GM04504 (cell line): ENCODE measurements at places on chromosomes 3 and 15.

DNA sequence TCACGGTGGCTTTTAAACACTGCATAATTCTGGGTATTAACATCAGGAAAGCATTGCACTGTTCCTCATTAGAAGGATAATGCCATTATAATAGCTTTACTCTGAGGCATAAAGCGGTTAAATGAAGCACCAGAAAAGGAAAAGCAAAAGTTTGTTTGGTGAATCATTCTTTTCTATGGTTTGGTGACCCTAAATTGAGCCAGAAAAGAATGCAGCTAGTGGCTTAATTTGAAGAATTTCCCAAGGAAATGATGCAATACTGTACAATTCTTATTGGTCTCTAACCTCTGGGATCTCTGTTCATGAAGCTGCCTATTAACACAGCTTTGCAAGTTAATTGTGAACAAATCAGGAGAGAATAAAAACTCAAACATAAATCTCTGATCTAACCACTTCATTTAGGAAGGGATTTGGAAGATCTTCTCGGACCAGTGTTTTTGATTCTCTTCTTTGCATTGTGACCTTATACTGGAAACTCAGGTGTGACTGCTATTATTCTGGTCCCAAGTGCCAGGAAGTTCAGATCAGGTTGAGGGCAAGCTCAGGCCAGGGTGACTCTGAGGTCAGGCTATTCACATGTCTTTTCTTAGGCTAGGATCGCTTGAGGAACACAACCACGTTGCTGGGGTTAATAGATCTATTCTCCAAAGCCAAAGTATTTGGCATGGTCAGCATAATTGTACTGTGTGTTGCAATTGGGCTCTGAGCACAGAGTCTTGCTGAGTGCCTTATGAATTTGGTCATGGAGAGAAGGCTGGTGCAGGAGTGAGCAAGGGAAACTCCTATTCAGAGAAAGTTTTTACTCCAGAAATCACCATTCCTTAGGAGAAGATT lies 11.3 kb upstream of the DLG1 start:
- DNase-seq: peak; percentile 94

DNA sequence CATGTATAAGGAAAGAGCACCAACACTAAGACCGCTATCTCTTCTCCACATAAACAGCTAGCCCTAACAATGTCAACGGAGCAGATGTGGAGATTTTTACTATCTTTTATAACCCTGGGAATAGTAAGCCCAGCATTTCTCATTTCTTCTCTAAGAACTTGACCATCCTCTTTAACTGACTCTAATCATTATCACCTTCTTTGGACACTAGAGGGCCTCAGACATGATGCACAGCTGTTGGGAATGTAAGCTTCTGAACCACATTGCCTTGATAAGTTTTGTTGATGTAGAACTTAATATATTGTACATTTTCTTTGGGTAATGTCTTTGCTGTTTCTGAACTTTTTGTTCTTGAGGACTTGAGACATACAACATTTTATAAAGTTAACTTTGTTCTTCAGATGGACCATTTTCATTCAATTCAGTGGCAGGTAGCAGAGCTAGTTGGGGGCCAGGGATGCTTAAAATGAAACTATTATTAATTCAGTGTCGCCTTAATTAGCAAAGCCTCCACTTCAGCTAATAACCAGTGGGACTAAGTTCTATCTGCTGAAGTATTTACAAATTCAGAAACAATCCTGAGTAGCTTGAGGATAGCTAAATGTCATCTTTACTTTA lies 9.6 kb upstream of the TAGLN3 start:
- no peak for DNase-seq

- no peak for DNase-seq
These were observed 35.9 kb downstream of the NR1I2 start for GRCh38 chr3:119817583-119818363.

GRCh38 chr15:59259137-59259943 lies 52.7 kb downstream of the LDHAL6B start:
- no peak for DNase-seq

DNA sequence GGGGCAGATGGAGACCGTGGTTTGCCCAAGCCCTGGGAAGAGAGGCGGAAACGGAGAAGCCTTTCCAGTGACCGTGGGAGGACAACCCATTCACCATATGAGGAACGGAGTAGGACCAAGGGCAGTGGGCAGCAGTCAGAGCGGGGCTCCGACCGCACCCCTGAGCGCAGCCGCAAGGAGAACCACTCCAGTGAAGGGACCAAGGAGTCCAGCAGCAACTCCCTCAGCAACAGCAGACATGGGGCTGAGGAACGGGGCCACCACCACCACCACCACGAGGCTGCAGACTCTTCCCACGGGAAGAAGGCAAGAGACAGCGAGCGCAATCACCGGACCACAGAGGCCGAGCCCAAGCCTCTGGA lies 2.0 kb downstream of the RBM15B start:
- no peak for DNase-seq

DNA sequence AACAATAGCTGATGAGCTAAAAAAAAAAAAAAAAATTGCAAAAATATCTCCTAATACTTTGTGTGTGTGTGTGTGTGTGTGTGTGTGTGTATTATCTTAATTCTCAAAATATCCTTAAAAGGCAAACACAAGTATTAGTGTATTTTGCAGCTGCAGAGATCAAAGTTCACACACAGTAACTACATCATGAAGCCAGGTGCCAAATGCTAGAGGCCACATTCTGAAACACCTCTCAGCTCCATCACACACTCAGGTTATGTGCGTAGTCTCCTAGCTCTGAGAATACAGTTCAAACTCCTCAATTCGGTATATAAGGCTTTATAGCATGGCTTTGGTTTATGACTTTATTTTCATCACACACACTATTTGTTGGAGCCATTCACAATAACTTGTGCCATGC lies 33.5 kb upstream of the PPARG start:
- DNase-seq: no peak

GRCh38 chr3:184734903-184735701 lies 23.2 kb upstream of the MAGEF1 start:
- no peak for DNase-seq

GRCh38 chr3:71035886-71036285 lies 547.6 kb downstream of the FOXP1 start:
- no peak for DNase-seq

GRCh38 chr3:161187046-161187445 lies 34.1 kb upstream of the NMD3 start:
- no peak for DNase-seq

DNA sequence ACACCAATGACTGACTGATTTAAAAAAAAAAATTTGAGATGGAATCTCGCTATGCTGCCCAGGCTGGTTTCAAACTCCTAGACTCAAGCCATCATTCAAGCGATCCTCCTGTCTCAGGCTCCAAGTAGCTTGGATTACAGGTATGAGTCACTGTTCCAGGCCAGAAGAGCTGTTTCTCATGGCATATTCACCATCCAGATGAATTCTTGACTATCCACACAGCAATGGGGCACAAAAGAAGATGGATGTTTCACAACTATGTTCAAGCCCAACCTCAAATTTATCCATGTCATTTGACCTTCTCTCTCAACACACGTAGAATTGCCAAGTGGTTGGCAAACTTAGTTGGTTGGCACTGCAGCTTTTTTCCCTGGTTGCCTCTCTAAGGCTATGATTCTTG lies 40.6 kb downstream of the PRICKLE2 start:
- no peak for DNase-seq

DNA sequence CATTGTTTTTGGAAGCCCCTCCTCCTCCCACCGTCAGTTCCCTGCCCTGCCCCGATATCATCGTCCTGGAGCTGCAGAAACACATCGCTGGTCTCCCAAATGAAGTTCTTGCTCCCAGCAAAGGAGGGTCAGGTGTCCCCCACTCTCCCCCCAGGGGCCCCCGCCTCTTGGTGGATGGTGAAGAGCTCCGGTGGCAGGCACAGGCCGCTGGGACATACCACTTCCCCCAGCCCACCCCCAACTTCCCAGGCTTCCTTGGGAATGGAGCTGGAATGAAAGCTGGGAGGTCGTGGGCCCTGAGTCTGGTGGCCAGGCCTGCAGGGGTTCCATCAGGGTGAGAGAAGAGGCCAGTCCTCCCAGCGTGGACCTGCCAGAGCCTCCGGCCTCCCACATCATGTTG lies 137.7 kb downstream of the CHSY1 start:
- no peak for DNase-seq

- DNase-seq: peak; percentile 37
These were observed 190.8 kb downstream of the VGLL3 start for GRCh38 chr3:86800116-86800515.

DNA sequence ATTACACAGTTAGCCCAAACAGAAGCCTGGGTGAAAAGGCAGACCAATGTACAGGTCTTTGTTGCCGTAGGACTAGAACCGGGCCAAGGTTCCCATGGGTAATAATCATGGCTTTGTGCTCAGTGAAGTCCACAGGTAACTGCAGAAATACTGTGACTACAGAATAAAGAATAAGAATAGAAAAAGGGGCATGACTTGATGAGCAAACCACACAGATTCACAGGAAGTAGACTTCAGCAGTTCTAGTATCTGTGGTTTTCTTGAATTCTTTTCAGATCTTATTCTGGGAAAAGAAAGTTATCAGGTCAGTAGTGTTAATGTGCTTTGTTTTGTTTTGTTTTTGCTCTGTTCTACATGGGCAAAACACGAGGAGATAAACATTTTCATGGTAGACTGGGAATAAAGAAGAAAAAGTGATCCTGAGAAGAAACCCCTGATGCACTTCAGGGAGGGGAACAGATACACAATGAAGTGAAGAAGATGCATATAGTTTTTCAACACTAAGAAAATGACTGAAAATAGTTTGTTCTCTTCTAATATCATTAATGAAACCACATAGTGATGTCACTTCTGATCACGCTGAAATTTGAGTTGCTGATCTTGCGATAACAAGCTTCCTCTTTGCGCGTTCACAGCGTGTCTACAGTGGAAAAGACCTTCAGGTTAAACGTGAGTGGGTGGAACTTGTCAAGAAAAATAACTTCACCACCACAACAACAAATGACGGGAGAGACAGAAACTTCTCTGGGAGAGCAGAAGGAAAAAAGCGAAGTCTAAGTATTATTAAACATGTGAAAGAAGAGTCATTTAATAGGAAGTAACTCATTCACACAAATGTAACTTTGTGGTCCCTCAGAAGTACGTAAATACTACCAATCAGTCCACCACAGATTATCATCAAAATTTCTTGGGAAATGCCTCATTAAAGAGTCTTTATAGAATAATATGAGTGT lies 315.8 kb upstream of the SATB1 start:
- DNase-seq: no peak

DNA sequence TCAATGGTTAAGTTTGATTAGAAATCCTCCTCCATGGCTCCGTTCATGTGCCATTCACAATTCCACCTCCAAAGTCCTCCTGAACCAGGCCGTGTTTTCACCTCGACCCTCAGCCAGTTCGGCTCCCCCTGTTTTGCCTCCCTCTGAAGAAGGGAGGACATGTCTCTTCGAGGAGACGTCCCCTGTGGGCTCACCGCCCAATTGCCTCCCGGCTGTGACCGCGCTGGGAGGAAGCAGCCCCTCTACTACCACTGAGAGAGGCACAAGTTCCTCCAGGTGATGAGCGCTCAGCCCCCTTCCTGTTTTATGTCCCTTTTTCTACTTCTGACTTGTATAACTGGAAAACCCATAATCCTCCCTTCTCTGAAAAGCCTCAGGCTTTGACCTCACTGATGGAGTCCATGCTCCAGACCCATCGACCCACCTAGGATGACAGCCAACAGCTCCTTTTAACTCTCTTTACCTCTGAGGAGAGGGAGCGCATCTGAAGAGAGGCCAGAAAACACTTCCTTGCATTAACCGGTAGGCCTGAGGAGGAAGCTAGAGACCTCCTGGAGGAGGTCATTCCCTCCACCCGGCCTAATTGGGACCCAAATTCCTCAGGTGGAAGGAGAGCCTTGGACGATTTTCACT lies 4.7 kb downstream of the DET1 start:
- DNase-seq: no peak

DNA sequence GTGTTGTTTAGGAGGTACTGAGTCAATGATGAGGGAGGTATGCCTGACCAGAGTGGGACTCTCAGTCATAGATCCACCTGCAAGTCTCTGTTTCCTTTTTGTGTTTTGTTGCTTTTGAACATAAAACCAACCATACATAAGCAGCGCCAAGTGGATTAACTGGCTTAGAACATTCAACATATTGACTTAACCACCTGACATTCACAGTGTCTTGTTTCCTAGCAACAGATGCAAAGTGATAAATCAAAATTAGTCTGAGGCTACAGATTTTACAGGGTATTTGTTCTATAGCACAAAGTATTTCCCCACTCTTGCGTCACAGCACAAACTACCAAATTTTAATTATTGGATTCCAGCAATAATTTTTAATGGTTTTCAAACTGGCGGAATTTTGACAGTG lies 283.8 kb downstream of the BBX start:
- DNase-seq: no peak

GRCh38 chr15:82890995-82891390 lies 61.5 kb downstream of the HOMER2 start:
- no peak for DNase-seq

DNA sequence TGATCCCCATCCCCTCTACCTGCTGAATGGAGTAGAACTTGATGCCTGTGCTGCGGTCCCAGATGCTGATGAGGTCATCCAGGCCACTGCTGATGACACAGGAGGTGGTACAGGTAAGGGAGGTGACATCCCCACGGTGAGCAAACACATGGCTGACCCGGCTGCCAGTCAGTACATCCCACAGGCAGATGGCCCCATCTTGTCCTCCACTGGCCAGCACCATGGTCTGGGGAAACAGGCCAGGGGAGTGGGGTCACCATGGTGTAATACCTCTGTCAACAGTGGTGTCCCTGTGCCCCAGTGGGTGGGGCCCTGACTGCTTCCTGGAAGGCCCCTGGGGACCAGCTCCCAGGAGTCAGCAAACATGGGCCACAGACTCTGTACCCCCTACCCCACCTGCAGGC lies 33.3 kb downstream of the PTPN23 start:
- DNase-seq: no peak

- no peak for DNase-seq
These were observed at the start of gene RYR3 for GRCh38 chr15:33310481-33311311. Gene RYR3, plus strand, starts transcription at chr15:33310967. Its CDS starts 79 bp downstream, at chr15:33311046.

GRCh38 chr3:85605066-85605465 lies 646.3 kb downstream of the CADM2 start:
- DNase-seq: no peak

GRCh38 chr3:74465715-74466410 lies 148.6 kb downstream of the CNTN3 start:
- peak; percentile 51 for DNase-seq

- no peak for DNase-seq
These were observed 393 bp downstream of the ERICH6 start for GRCh38 chr3:150703299-150703755.

GRCh38 chr3:80733522-80734176 lies 965.9 kb upstream of the ROBO1 start:
- peak; percentile 0 for DNase-seq
